ENCODE measurements at places on chromosomes 6 and 20.

- no peak for DNase-seq
Measured at GRCh38 chr20:52992632-52993031, 20.5 kb downstream of the TSHZ2 start.

- no peak for DNase-seq
Measured at GRCh38 chr6:111700135-111700690, 94.5 kb upstream of the TRAF3IP2 start.

- no peak for DNase-seq
Measured at GRCh38 chr20:4300401-4300800, 285.0 kb upstream of the RNF24 start.

DNA sequence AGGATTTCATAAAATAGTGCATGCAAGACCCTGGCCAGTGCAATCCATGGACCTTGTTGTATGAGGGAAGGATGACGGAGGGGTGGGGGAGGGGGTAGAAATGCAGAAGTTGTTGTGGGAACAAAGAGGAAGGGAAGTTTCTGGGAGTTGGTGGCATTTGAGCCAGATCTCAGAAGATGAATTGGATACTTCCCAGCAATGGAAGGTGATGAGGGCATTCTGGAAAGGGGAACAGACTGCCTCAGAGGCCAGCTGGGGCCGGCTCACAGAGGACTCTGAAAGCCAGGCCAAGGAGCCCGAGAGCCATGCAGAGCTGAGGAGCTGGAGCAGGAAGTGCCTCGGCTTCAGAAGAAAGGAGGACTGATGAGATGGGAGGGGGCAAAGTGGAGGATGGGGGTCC, 2.7 kb downstream of the TMEM74B start:
- DNase-seq = peak; percentile 63
